Motor neuron (in vitro differentiated cells): ENCODE measurements at places on chromosomes 11 and 22.

DNA sequence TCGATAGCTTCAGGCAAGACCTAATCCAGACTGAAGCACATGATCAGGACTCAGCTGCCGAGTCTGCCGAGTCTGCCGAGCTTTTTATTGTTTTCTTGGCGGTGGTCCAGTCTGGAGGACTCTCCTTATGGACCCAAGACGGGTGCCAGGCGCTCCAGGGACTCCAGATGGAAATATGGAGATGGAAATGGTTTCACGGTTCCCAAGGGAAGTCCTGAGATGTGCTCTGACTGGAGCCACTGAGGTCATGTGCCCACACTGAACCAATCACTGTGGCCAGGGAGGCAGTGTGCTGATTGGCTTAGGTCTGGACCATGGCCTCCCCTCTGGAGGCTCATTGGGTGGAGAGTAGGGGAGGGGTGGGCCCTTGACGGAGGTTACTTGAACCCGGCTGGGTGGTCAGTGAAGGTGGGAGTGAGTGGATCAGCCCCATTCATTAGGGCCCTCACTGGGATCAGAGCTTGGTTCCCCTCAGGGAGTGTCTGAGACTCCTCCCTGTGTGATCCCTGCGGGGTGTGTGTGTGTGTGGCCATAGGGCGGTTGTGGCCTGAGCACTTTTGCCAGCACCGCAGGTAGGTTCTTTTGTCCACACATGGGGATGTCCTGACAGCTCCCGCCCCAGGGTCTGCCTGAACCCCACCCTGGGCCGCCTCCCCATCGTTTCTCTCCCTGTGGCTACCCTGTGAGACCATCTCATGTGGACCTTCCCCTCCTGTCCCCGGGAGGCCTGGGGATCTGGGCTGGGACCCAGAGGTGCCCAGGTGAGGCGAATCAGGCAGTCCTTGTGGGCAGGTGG, 14.0 kb downstream of the RPS6KA4 start:
- peak; percentile 48 for ATAC-seq

GRCh38 chr22:24567668-24568067, 11.9 kb downstream of the SNRPD3 start:
- ATAC-seq: no peak

GRCh38 chr11:68216171-68216938, 3.3 kb upstream of the KMT5B start:
- ATAC-seq: no peak

DNA sequence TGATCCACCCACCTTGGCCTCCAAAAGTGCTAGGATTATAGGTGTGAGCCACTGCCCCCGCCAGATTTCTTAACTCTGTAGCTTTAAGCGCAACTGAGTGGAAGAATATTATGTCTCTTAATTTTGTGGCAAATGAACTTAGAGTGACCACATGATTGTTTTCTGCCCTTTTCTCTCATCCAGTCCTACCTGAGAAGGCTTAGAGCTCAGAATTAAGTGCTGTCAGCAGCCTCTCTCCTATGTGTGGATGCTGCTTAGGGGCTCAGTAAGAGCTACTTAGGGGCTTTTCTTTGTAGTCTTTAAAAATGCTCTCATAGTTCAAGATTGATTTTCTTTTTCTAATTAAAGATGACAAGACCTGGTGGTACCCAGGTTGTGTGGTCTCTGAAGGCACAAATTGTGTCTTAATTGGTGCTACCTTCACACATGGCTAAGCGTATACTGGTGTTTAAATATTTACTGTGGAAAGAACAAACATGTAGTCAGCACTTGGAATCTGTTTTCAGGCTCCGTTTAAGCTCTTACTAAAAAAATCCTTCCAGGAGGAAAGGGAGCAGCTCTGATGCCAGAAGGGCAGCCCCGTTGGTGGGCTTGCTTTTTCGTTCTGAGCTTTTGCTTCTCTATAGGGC, 59.3 kb downstream of the DEPDC5 start:
- no peak for ATAC-seq

DNA sequence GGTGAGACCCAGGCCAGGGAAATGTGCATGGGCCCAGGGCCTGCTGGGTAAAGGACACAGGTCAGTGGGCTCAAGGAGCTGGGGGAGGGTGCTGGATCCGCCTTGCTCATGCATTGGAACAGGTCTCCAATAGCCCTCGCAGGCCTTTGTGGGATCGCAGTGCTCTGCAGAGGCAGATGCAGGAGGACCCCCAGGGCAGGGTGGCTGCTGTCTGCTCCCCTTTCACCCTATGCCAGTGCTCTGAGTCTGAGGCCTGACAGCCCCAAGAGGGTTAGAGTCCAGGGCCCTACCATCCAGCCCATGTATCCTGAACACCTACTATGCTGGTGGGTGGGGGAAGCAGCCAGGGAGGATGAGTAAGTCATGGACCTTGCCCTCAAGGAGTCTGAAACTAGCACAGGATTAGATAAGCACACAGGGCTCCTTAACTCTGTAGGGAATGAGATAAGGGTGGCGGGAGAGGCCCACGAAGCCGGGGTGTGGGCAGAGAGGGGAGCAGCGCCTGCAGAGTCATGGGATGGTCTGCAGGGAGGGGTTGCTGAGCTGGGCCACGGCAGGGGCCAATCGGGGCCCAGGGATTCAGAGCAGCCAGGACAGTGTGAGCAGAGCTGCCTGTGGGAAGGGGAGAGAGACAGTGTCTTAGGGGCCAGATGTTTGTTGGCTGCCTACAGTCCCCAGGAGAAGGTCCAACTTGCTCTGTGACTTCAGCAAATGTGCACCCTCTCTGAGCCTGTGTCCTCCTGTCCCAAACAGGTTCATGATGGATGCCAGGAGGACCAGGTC, 10.5 kb upstream of the EHD1 start:
- peak; percentile 7 for ATAC-seq

DNA sequence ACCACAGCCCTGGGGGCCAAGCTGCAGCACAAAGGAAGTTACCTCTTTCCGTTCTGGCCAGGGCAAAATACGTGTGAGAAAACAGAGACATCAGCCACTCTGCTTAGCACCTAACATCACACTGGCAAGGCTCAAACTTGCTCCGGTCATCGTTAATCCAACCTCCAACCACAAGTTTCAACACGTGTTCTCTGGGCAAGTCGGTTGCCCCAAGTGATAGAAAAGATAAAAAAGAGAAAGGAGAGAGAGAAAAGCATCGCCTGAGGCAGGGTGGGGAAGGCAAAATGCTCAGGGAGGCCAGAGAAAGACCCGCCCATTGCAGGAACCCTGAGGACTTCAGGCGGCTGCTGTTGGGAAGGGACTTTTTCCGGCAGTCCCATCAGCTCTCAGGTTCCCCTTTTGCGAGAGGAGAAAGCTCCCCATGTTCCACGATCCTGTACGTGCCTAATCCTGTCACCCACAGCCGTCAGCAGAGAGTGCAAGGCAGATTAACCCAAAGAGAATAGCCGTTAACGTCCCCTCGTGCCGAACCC, 18.5 kb upstream of the B4GALNT4 start:
- ATAC-seq: peak; percentile 59

DNA sequence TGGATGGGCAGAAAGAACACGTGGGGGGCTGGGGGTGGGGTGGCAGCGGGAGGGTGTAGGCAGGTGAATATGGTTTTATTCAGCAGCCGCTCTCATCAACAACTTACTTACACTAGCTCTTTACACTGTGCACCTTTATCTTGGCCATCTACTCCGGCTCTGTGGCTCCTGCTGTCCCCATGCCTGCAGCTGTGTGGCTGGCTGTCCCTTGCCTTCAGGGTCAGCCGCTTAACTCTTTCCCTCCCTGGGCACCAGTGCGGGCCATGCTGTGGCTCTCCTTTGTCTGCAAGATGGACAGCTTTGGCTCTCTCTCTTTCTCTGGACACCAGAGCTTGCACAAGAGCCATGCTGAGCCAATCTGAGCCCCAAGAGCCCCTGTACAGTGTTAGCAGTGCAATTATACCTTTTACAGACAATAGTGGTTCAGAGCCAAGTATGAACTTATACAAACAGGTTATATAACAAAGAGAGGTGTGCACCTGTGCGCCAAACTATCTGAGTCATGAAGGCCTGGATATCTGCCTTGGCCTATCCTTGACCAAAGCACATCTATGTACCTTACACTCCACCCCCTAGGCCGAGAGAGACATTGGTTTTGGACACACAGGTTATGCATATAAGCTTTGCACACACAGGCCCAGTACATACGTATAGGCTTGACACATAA, 94.3 kb upstream of the CTSC start:
- ATAC-seq: no peak

DNA sequence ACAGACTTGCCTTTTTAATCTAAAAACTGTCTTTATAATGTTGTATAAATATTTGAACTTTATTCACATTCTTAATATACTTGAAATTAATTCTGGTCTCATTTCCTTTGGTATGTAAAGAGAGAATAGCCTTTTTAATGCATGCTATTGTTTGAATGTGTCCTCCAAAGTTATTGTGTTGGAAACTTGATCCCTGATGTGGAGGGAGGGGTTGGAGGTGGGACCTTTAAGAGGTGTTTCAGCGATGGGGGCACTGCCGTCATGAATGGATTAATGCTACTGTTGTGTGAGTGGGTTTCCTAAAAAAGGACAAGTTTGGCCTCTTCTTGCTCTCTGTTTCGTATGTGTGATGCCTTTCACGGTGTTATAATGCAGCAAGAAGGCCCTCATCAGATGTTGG, 131.7 kb downstream of the DDX10 start:
- no peak for ATAC-seq
